ENCODE measurements at places on chromosomes 12 and 14. TPM values are rescaled to one million over a fixed set of nuclear protein-coding genes. Genes with fewer than 3 reads are reported as not detected.

DNA sequence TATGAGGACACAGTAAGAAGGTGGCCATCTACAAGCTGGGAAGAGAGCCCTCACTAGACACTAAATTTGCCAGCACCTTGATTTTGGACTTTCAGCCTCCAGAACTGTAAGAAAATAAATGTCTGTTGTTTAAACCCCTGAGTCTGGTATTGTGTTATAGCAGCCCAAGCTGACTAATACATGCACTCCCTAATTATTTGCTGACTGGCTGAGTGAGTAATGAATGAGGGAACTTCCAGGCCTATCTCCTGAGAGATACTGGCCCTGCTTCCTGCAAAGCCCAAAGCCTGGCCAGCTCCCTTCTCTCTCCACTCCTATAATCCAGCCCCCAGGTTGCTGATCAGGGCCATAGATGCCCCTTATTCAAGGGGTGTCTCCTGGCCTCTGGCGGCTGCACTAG, 120.0 kb upstream of the NOS1 start:
- no peak for DNase-seq

DNA sequence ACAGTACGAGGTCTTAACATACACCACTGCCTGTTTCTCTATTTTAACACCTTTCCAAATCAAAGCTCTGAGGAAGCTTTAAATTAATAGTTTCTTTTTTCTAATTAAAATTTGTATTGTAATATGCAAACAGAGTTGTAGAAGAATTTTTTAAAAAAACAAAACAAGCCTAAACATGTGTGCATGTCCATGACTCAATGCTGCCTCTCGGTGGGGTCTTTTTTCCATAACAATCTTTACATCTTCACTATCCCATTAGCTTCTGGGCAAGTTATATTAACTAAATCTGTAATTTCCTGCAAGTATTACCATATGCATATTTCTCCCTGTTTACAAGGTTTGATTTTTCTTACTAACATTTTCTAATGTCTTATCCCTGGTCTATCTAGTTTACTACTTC, 143.9 kb upstream of the NAV3 start:
- DNase-seq, result no peak

- no peak for DNase-seq
Observed at GRCh38 chr12:91413581-91414546, 231.2 kb upstream of the DCN start.

GRCh38 chr14:32083789-32084188, 6.7 kb downstream of the ARHGAP5 start:
- DNase-seq, result no peak

DNA sequence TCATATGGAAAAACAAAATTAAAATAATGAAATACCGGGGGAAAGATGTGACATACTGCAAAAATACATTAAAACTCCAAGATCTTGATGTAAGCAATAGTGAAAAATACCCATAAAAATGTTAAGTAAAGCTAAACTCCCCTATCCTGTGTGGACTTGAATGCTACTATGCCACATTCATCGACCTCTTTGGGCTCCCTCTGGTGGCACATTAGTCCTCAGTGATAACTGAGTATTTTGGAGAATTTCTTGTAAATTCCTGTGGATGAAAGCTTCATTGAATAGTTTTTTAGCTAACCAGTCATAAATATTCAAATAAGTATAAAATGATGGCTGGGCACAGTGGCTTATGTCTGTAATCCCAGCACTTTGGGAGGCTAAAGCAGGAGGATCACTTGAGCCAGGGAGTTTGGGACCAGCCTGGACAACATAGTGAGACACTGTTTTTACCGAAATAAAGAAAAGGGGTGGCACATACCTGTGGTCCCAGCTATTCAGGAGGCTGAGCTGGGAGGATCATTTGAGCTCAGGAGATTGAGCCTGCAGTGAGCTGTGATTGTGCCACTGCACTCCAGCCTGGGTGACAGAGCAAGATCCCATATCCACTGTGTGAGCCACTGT, 42.4 kb upstream of the SGPP1 start:
- DNase-seq, result peak; percentile 54

OTUB2 gene
- 0.64 TPM for total RNA-seq

SLCO1C1 gene
- total RNA-seq, result not detected

All from dermis microvascular lymphatic vessel endothelial cell (primary cell).